Smooth muscle cell of the brain vasculature (primary cell): ENCODE measurements at places on chromosomes 3 and 15.

DNA sequence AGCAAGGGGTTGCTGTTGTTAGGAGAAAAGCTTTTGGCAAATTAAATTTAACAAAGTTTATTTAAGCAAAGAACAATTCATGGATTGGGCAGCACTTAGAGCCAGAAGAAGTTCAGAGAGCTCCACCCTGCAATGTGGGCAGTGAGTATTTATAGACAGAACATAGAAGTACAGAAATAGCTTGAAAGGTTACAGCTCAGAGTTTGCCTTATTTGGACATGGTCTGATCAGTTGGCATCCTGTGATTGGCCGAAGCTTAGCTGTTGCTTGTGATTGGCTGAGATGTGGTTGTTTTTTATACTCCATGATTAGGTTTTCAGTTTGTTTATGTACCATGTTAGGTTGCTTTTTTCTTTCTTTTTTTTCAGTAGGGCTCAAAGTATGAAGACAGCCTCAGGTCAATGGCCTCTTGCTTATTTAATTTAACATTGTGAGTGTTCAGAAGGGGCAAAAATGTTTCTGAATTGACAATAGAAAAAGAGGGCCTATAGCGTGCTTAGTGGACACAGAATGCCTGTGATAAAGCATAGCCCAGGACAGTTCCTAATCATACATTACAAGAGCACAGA is 293.8 kb downstream of the IGSF11 start:
- DNase-seq, result no peak

GRCh38 chr3:32237670-32238452 is 619 bp upstream of the CMTM8 start:
- no peak for DNase-seq

DNA sequence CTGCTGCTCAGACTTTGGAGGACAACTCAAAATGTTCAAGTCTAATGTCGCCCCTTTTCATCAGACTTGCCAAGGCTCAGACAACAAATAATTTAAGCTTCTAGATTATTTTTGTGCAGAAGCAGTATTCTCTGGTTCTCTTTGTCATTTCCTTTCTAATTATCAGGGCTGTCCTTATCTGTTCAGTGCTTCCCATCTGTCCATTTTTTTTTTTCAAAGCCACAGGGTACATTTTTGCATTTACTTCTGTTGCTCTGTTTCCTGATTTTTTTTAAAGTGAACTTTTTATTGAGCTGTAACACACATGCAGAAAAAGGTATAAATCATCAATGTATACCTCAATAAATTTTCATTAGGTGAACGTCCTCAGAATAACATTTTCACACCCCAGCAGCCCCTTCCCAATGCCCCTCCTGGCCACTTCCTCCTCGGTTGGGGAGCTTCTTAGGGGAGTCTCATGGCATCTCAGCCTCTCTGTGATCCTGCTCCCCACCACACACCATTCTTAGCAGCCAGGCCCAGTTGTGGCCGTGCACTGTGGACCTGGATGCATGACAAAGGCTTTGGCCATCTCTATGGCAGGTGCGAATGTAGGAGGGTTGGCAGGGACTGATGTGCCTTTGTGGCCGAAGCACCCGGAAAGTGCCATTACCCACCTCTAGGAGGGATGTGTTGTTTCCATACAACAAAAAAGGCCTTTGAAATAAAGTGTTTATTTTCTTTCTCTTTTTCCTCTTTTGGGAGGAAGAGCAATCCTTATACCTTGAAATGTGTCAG is 303.5 kb upstream of the LRRFIP2 start:
- no peak for DNase-seq

GRCh38 chr15:77369168-77369567 is 50.7 kb downstream of the PEAK1 start:
- DNase-seq, result no peak

DNA sequence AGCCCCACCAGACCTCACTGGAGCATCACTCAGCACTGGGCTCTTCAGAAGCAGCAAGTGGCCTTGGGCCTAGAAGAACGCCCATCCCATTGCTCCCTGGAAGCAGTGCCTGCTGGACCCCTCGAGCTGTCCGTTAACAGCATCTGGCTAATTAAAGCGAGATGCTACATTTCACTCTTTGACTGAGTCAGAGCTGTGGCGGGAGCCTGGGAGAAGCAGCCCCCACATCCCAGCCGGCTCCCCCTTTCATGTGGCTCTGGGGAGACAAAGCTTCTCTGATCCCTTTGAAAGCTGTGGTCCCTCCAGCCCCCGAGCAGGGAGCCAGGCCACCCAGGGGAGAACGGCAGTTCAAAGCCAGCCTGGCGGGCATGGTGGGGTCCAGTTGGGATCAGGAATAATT is 103.7 kb downstream of the MEGF11 start:
- no peak for DNase-seq

- DNase-seq, result no peak
Observed at GRCh38 chr15:63283126-63283525, 5.7 kb downstream of the APH1B start.

DNA sequence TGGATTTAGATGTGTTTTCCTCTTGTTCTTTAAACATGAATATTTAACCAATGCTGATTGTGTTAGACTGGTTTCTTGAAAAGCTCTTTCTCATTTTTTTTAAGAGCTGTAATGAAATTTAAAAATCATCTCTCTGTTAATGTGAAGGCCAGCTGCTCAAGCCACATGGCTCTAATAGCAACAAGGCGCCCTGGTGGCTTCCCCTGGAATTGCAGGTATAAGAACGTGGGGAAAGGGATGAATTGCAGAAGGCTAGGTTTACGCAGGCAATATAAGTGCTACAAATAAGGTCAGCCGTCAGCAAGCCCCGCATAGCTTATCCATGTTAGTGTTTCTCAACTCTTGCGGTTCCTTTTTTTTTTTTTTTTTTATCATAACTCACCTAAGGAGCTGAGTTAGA is 108.5 kb downstream of the SAMMSON start:
- DNase-seq, result no peak

DNA sequence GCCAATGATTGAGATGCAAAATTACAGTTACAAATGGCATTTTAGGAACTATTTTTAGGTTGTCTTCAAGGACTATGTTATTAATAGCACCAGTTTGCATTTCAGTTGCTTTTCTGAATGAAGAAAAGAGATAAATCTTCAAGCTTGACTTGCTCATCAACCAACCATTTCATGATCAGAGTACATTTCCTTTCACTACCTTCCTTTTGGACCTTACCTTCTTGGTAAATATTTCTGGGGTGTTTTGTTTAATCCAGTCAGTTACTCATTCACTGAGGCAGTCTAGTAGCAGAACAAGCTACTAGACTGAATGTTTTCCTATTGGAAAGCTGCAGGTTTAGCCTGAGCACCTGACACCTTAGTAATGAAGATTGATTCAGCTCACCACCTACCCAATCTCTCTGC is 8.2 kb downstream of the SLC27A2 start:
- no peak for DNase-seq

DNA sequence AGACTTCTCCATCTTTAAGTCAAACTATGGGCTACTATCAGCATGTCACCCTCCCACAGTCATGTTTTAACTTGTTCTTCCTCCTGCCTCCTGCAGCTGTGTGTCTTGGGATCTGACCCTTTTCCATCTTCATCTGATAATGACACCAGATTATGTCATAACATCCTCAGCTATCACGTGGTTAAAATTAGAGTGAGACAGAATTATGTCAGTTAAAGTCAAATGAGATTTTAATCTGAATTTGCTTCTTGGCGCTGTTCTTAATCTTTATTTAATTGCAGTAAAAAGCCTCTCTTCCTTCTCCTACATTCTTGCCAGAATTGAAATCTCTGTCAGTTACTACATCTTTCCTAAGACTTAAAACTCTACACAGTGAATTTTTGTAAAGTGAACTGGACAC is 107.2 kb downstream of the ARPP21 start:
- DNase-seq, result no peak

- no peak for DNase-seq
Observed at GRCh38 chr15:74823324-74823723, 3.1 kb upstream of the CPLX3 start.

GRCh38 chr3:187000711-187001151 is 70.4 kb downstream of the ST6GAL1 start:
- DNase-seq, result no peak

DNA sequence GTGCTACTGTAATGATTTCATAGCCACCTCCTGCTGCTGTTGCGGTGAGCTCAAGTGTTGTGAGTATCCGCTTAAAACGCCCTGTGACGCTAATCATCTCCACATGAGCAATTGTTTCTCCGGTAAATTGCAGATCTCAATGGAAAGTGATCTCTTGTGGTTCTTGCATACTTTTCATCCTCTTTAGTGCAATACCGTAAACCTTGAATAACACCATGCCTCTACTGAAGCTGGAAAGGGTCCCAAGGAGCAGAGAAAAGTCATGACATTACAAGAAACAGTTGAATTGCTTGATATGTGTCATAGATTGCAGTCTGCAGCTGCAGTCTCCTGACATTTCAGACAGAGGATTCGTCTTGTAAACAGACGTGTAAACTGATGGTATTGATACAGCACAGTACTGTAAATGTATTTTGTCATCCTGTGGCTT is 6.0 kb upstream of the CEMIP start:
- DNase-seq, result peak; percentile 82

- DNase-seq, result no peak
Observed at GRCh38 chr3:51819709-51820406, 40.8 kb upstream of the IQCF6 start.
